ENCODE measurements at places on chromosomes 11 and 22.

GRCh38 chr22:36432592-36433317, 45.0 kb upstream of the MYH9 start:
- DNase-seq = no peak

- DNase-seq = peak; percentile 27
These were observed 4.3 kb downstream of the GLYAT start for GRCh38 chr11:58727415-58727797.

DNA sequence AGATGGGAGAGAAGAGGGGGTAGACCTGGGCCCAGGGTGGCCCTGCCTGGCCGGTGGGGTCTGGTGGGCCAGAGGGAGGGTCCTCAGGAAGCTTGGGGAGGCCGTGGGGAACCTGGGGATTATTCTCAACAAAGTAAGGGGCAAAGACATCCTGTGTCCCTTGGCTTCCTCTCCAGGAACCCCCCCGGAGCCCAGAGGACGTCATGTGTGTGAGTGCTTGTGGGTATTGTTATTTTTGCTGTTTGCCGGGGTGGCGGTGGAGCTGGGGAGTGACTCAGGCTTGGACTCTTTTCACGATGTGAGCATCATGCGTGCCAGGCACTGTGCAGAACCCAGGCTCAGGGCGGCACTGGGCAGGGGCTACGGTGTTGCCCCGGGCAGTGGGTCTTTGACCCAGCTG, 982 bp upstream of the SHANK3 start:
- no peak for DNase-seq

DNA sequence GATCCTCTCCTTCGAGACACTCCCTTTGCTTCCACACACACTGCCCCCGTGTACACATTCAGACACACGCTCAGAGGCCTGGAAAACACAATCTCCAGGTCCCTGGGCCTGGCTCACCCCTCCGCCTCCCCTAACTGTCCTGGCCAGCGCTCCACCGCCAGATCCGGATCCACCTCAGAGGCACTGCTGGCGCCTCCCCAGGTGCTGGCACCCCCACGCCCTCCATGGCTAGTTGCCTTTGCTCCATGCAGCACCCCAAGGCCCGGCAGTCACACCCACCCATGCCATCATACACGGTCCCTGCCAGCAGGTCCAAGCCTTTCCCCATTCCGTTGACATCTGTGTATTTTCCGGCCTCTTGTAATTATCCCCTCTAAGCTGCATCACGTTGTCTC, 11.1 kb downstream of the SPTBN2 start:
- DNase-seq = no peak

DNA sequence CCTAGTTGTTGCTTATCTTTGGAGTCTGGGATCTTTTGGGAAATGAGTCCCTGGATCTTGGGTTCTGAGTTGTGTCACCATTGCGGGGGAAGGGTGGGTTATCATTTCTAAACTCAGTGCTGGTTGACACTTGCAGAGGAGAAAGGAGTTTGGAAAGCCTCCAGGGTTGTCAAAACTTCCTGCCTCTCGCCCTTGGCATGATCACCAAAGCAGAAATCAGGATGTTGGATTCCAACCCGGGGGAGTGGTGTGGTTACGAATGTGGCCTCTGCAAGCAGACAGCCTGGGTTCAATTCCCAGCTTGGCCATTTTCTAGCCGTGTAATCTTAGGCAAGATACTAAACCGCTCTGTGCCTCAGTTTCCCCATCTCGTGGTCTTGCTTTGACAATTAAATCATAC, 24.3 kb downstream of the CD6 start:
- no peak for DNase-seq
